Aorta (tissue), 5 donors: ENCODE measurements at places on chromosomes 4 and X.
A peak's percentile ranks its signal among the peaks of the same experiment; 100 is the strongest.

- no peak for DNase-seq
These were observed 1.5 kb downstream of the CLCN3 start for GRCh38 chr4:169621731-169622492.

DNA sequence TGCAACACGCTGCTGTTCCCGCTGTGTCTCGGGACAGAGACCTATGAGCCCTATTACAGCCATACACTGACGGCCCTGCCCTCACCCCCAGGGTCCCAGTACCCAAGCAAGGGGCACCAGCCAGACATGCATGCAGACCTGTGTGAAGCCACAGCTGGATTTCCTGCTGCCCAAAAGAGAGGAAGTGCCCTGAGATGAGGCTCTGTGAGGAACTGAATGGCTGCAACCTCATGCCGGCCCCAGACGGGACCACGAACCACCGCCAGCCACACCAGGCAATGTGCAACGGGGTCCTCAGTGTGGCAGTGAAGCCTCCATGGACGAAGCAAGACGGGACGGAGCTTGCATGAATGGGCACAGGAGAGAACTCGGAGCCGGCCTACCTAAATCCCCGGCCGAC is 21.1 kb downstream of the CTBP1 start:
- DNase-seq = no peak

GRCh38 chr4:185742766-185743165 is 69.2 kb downstream of the SORBS2 start:
- peak; percentile 76 for DNase-seq

- DNase-seq = no peak
These were observed 10.8 kb downstream of the SLC10A7 start for GRCh38 chr4:146510942-146511341.

DNA sequence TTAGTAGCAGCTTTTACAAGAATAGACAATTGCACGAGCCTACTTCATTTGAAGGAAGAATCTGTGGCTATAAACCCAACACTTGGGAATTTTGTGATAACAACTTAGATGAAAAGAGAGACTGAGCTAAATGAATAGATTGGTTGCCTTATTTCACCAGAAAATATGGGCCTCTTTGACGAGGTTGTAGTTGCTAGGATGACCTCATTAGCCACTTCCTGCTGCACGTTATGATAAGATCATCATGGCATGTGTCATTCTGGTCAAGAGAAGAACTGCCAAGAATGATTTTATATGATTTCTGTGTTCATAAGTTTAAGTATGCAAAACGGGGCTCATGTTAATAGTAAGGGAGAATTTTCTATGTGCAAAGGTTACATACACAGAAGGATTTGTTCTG is 321.9 kb upstream of the GIMD1 start:
- no peak for DNase-seq

DNA sequence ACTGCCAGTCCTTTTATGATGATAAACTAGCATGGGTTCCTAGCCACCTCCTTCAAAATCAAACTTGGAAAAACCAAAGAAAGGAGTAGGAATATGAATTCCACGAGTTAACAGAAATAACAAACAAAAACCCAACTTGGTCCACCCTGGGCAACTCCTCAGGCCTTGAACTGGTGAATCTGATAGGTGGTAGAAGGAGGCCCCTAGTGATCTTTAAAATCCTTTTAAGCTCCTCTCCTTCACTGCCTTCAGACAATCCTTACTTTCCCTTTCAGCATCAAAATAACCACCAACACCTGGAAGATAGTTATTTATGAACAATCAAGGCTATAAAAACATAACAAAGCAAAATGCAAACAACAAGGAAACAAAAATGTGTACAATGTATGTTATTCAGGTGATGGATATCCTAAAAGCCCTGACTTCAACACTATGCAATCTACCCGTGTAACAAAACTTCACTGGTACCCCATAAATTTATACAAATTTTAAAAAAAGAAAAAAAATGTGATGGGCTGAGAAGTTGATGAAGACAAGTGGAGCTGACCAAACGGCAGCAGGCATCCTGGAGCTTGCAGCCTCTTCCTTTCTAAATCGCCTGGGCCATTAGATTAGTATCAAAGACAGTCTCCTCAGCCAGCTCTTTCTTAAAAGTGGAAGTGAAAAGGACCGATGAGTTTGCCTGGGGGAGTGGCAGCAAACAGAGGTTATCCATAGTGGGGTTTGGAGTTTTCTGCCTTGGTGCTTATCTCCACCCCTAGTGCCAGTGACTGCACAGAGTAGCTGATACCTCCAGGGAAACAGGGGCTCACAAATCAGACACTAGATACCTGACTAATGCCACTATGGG is 179.6 kb downstream of the TMA16 start:
- DNase-seq = no peak

GRCh38 chr4:76943129-76943620 is 6.4 kb upstream of the SEPTIN11 start:
- no peak for DNase-seq
